ENCODE measurements at places on chromosomes 12 and 14. TPM values are rescaled to one million over a fixed set of nuclear protein-coding genes. Genes with fewer than 3 reads are reported as not detected.

The PTHLH gene
- 0.19 TPM for total RNA-seq

The STRAP gene
- 192 TPM for total RNA-seq

The RPL10L gene
- not detected for total RNA-seq

The ALG10 gene
- 26.9 TPM for total RNA-seq

The TMEM63C gene
- total RNA-seq = 0.51 TPM

The LGALS3 gene
- total RNA-seq = 46.0 TPM

The JDP2 gene
- 1.5 TPM for total RNA-seq

The LMNTD1 gene
- not detected for total RNA-seq

The TPPP2 gene
- not detected for total RNA-seq

The SERPINA9 gene
- total RNA-seq = not detected

The FRS2 gene
- total RNA-seq = 8.5 TPM

The PCK2 gene
- 125 TPM for total RNA-seq

The TBK1 gene
- 26.0 TPM for total RNA-seq

The HELB gene
- total RNA-seq = 10.6 TPM

The PKP2 gene
- 0.08 TPM for total RNA-seq

The KRT7 gene
- total RNA-seq = 1.8 TPM

The DIP2B gene
- 22.2 TPM for total RNA-seq
